Inflammatory macrophage treated with lipopolysaccharide for 4 hours (primary cell): ENCODE measurements at places on chromosomes 6 and 20.

DNA sequence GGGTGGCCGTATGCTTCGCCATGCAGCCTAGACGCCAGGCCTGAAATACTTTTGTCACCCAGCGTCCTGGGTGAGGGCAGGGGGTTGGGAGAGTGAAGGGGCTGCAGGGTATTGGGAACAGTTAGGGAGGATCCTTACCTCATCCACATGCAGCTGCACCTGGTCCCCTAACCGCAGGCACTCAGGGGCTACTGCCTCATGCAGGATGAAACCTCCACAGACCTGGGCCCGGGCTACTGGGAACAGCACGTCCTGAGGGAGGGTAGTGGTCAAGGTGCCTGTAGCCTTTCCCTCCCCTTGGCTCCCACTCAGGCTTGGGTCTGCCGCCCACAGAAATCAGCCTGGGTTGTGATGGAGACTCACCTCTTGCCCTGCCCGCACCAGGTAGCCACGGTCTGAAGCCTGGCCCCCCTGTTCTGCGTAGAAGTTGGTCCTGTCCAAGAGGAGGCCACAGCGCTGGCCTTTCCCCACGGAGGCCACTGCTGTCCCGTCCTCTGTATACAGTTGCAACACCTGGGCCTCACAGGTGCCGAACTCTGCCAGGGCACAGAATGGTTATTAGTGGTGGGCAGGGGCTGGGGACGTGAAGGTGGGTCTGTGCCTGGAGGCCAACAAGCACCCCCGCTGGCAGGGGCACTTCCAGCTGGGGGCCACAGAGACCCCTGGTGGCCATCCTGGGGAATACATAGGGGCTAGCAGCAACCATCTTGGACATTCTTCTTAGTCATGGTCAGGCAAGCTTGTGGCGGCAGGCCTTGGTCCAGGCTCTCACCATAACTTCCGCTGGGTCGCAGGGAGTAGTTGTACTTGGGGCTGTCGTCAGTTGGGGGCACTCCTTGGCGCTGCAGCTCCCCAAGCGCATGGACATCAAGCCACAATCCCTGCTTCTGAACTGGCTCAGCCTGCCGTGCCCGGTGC is 8.6 kb downstream of the AARS2 start:
- peak; percentile 49 for DNase-seq

DNA sequence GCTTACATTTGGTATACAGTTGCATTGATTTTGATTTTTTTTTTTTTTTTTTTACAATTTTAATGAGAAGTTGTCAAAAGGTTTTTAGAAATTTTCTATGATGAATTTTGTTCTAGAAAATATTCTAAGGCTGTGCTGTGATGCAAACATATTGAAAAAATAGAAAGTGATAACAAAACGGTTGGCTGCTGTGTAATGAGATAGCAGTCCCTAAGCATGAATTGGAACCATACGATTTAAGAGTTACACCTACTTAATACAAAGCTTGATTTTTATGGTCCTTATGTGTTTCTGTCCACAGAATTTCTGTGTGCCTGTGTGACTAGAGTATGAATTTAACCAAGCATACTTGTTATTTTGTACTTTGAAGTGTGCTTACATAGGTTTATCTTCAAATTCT is 12.1 kb downstream of the HIVEP1 start:
- no peak for DNase-seq

DNA sequence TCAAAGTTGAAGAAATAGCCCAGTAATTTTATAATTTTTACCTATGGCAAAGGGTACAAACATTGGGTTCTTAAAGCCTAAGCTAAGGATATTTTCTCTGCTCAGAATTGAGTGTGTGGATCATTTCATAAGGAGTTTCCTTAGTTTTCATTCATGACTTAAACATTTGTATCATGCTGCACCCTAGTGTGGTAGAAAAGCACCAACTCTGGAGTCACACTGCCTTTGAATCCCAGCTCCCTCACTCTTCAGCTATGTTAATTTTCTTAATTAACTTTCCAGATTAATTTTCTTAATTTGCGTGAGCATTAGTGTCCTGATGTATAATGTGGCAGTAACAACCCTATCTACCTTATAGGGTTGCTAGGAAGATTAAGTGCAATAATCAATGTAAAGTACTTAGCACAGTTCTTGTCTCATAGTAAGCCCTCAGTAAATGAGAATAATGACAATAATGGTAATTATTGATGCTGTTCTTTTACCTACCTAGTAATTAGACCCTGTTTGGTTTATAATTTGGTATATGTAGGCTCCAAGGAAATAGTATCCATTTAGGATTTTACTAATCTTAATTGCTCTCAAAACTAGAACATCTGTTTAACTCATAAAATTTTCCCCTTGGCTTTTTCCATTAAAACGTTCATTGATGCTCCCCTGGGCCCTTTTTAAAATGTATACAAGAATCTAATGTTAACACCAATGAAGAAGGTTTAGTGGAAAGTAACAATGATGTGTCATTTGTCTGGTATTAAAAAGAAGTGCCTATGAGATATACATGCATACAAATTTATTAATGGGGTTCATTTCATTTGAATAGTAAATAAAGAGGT is 31.6 kb downstream of the DSE start:
- DNase-seq = no peak

GRCh38 chr6:137531376-137532092 is 37.3 kb upstream of the OLIG3 start:
- no peak for DNase-seq

DNA sequence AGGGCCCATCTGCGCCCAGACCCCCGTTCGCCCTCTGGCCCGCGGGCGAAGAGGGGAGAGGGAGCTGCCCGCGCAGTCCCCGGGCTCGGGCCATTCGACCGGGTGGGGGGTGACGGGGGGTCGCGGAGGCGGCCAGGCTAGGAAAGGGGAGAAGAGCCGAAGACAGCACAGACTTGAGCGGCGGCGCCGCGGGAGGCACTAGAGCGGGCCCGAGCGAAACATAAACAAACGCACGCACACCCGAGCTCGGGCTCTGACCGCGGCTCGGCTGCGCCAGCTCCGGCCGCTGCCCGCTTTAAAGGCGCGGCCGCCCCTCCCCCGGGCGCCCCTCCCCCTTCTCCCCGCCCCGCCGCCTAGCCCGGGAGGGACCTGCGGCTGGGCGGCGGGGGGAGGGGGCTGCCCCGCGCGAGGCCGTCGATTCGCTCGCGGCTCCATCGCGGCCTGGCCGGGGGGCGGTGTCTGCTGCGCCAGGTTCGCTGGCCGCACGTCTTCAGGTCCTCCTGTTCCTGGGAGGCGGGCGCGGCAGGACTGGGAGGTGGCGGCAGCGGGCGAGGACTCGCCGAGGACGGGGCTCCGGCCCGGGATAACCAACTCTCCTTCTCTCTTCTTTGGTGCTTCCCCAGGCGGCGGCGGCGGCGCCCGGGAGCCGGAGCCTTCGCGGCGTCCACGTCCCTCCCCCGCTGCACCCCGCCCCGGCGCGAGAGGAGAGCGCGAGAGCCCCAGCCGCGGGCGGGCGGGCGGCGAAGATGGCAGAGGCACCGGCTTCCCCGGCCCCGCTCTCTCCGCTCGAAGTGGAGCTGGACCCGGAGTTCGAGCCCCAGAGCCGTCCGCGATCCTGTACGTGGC is at the start of gene FOXO3:
FOXO3 (plus strand) TSS at position 455 of the 846 bp plus-strand sequence; CDS start at position 747, 292 bp downstream.
- peak; percentile 82 for DNase-seq

DNA sequence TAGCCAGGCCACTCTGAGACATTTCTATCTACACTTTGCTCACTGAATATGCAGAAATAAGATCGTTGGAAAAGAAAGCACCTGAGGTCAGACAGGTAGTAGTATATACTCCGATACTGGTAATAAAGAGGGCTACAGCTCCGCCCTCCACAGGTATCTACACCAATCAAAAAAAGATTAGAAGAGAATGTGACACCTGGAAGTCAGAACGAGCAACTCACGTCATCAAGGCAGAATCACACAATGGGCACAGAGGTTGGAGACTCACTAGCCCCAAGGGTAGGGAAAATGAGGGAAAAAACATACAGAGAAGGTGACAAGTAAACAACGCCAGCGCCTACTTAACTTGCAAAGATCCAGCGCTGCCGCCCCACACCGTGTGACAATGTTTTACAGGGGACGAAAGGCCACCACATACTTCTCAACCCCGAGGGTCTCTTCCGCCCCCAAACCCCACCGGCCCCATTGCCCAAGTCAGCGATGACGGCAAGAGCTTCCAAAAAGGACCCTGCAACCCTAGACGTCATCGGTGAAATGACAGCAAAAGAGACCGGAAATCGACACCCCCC is 653 bp downstream of the LMBRD1 start:
- peak; percentile 2 for DNase-seq

DNA sequence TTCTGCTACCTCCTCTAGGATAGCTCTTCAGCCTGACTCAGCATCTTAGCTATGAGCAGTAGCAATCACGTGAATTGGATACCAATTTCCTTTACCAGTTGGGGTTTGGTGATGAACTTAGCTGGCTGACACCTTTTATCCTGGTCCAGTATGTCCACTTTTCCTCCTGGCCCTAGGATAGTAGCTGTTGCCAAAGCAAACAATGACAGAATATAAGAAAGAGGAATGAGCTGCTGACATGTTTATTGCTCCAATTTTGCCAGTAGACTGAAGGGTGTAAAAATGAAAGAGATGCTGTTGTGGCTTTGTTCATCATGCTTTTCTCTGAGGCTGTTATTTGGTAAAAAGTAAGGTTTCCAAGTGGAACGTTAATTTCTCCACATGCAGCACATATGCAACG is 168.3 kb upstream of the JAG1 start:
- DNase-seq = no peak

DNA sequence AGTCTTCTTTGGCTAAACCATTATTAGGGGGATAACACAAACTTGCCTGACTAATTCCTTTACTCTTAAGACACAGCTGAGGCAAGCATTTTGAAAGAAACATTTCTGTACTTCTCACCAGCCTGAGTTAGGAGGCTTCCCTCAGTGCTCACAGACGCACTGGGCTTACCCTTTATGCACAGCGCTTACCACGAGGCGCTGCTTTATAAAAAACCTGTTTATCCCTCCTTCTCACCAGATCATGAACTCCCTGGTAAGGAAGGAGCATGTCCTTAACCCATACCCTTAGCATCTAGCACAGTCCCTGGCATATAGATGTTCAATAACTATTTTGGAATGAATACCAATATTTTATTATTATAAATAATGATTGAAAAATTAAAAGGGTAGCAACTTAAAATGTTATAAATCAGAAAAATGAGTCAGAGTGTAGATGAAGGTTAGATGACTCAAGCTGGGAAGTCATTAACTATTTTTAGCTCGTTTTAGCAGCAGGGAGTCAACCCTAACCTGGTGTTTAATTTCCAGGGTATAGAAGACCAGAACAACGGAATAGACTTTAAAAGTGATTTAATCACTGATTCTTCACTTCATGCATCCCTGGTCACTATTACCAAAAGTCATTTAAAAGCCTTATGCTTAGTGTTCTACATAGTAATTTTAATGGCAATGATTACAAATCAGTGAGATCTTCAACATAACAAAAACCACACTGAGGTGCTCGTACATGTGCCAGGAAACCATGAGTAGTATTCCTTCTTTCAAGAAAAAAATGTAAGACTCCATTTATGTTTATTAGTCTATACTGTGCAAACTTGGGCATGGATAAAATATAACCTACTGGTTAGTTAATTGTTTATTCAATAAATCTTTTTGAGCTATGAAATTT is 4.1 kb upstream of the TPD52L1 start:
- no peak for DNase-seq

GRCh38 chr6:11645016-11645415 is 107.5 kb downstream of the TMEM170B start:
- no peak for DNase-seq

- DNase-seq = peak; percentile 13
Measured at GRCh38 chr6:135002229-135002844, 52.3 kb downstream of the HBS1L start.

DNA sequence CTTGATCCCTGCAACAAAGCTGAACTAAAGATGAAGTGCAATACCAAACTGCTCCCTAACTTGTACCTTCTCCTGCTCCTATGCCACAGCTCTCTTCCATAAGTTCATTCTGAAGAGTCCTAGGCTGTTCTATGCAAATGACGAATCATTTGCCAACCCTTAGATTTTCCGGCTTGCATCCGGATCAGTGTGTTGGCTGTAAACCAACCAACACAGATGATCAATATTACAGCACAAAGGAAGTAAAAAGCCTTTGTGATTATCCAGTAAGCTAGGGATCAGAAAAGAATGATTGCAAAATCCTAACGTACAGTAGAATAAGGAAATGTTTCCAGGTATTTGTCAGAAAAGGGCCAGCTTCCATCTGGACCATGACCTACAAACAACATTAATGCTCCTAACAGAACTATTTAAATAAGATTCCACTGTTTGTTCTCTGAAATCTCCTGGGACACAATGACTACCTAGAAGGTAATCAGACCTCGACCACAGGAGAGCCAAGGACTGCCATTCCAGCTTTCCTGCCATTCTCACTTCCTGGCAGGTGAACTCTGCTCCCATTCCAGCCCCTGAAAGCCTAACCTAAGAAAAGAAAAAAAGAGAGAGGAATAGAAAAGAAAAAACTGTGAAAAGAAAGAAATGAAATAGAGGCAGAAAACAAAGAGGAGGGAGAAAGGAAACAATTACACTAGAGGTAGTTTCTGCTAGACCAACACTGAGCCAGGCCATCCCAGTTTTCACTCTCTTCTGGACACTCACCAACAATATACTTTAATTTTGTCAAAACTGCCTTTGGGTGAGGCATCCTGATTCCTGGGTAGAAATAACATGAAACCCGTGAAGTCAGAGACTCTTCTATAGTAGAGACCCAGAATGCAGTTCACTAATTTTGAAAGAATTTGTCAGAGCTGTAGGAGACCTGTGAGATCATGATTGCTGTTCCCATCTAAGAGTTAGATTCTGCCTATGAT is 19.7 kb downstream of the GMDS start:
- no peak for DNase-seq

- no peak for DNase-seq
Measured at GRCh38 chr6:6595025-6595424, 6.5 kb downstream of the LY86 start.

DNA sequence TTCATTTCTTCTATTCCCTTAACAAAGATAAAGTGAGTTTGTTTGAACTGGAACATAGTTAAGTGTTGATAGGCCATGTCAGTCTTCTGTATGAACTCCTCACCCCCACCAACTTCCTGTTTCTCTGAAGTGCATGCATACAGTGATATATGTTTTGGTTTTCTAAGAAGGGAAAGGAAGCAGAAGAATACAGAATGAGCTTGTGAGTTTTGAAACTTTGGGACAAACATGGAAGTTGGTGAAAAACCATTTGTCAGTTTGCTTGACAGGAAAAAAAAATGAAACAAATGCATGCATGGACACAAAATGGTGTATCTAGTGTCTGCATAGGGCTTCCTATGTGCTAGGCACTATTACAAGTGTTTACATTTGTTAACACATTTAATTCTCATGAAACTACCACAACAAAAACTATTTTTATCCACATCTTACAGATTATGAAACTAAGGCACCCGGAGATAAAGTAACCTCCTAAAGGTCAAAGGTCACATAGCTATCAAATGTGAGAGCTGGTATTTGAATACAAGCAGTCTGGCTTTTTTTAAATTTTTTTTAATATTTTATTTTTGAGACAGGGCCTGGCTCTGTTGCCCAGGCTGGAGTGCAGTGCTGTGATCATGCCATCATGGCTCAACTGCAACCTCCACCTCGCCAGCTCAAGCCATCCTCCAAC is 105.9 kb downstream of the ADGRB3 start:
- peak; percentile 39 for DNase-seq

DNA sequence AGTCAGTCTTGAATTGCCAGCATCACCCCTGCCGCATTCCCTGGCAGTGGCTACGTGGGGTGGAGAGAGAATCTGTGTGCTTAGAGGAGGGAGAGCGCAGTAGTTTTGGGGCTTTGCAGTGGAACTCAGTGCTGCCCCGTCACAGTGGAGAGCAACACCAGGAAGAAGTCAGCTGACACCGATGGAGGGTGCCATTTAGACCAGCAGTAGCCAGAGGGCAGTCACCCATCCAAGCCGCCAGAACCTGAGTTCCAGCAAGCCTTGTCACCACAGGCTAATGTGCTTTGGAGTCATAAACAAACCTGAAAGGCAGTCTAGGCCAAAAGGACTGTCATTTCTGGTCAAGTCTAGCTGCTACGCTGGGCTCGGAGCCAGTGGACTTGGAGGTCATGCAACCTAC is 22.0 kb upstream of the PERP start:
- no peak for DNase-seq
